IMR-90 (cell line): ENCODE measurements at places on chromosomes 3 and 15. TPM values are rescaled to one million over a fixed set of nuclear protein-coding genes. Genes with fewer than 3 reads are reported as not detected.

- DNase-seq: no peak
Observed at GRCh38 chr3:120555657-120556509, 40.3 kb upstream of the NDUFB4 start.

GRCh38 chr3:194485881-194486539, 792 bp downstream of the ATP13A3 start:
- DNase-seq: peak; percentile 31

Gene CLDN18
- total RNA-seq: not detected in 2 replicates

GRCh38 chr3:126465928-126466544, 9.7 kb downstream of the ZXDC start:
- DNase-seq: no peak
